Fibroblast of skin of right biceps (primary cell): ENCODE measurements at places on chromosomes 1 and 21.
A peak's percentile ranks its signal among the peaks of the same experiment; 100 is the strongest.

- DNase-seq: no peak
Measured at GRCh38 chr1:115630342-115630741, 11.4 kb upstream of the VANGL1 start.

GRCh38 chr1:215076322-215076721, 6.2 kb upstream of the KCNK2 start:
- peak; percentile 49 for DNase-seq

DNA sequence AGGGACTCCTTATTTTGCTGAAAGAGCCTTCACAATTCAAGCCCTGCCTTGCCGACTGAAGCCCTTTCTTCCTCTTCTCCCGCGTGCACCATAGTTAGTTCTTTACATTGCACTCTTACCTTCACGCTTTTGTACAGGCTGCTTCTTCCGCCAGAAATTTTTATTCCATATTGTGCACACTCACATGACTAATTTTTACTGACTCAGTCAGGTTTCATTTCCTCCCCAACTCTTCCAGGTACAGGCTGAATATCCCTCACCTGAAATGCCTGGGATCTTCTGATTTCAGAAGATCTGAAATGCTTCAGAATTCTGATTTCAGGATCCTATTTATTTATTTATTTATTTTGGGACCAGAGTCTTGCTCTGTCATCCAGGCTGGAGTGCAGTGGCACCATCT, 172.8 kb downstream of the ZNF281 start:
- DNase-seq: no peak

DNA sequence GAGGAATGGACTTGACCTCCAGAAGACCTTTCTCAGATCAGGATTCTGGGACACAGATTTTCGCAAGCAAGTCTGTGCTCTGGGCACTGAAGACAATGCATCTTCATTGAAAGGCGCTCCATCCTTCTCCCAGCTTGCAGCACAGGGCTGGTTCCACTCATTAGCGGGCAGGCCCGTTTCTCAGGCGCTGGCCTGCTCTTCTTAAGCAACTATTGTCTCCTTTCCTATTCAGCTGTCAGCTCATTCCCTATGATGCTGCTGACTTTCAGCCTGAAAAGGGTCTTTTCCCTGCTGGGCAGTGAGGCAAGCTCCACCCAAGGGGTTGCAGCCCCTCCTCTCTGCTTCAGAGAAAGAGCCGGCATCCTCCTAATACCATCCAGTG, 91.9 kb upstream of the PLXNA2 start:
- DNase-seq: no peak

DNA sequence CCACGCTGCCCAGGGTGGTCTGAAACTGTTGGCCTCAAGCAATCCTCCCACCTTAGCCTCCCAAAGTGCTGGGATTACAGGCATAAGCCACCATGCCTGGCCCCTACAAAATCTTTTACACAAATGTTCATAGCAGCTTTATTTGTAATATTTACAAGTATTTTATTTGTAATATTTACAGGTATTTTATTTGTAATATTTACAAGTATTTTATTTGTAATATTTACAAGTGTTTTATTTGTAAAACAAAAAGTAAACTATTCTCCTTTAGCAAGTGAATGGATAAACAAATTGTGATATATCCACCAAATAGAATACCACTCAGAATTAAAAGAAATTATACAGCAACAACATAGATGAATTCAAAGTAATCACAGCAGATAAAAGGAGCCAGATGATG, 11.4 kb upstream of the FNBP1L start:
- no peak for DNase-seq

DNA sequence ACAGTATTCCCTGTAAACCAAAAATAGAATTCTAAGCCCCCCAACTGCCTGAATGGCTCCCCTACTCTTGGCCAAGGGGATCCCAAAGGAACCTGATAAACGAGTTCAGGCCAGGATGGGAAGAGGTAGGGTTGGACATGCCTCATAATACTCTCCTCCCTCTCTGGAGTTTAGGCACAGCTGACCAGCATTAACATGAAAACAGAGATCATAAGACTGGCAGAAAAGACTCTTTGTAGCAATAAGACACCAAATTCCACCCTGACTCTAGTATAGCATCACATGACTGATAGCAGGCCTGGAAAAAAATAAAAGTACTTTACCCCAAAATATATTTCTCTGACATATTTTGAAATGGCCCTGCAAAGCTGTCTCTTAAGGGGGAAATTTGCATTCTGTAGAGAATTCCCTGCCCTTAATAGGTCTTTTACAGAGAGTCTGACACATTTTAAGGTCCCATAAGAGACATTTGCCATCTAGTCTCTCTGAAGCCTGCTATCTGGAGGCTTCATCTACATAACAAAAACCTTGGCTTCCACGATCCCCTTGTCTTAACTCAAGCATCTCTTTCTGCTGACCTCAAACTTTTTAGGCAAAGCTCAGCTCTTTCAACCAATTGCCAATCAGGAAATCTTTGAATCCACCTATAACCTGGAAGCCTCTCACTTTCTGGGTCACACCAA, 55.9 kb downstream of the SIK1 start:
- DNase-seq: no peak

- no peak for DNase-seq
Measured at GRCh38 chr1:3547055-3548005, 64.0 kb downstream of the MEGF6 start.

DNA sequence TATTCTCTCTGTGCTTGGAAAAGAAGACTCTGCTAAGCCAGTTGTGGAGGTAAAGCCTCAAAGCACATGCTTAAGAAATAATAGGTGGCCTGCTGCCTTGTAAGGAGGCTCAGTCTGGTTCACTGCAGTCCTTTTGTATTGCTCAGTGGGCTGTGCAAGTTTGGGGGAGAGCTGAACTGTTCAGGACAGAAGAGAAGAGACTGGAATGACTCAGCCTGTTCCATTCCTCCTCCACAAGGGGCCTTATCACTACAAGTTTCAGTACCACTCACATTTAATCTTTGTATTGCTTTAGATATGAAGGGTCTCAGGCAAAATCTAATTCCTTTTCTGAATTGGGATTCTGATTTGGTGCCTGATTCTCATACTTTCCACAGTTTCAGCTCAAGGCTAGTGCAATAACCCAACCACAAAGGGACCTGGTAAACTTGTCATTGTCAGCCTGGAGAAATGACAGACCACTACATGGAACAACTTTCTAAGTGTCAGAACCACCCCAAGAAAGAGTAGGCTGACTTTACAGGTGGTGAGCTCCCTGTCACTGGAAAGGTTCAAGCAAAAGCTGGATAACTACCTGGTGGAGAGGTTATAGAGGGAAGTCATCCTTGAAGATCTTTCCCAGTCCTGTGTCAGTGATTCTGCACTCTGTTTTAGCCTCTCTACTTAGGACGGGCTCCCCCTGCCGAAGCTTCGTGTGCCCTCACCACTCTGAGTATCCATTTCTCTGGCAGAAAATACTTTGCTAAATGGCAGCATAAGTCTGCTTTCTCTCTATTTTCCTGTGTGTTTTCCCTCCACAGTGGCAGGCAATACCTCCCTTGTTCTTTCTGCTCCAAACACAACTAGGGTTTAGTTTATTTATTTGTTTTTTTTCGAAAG, 162.9 kb upstream of the GJB5 start:
- DNase-seq: no peak

DNA sequence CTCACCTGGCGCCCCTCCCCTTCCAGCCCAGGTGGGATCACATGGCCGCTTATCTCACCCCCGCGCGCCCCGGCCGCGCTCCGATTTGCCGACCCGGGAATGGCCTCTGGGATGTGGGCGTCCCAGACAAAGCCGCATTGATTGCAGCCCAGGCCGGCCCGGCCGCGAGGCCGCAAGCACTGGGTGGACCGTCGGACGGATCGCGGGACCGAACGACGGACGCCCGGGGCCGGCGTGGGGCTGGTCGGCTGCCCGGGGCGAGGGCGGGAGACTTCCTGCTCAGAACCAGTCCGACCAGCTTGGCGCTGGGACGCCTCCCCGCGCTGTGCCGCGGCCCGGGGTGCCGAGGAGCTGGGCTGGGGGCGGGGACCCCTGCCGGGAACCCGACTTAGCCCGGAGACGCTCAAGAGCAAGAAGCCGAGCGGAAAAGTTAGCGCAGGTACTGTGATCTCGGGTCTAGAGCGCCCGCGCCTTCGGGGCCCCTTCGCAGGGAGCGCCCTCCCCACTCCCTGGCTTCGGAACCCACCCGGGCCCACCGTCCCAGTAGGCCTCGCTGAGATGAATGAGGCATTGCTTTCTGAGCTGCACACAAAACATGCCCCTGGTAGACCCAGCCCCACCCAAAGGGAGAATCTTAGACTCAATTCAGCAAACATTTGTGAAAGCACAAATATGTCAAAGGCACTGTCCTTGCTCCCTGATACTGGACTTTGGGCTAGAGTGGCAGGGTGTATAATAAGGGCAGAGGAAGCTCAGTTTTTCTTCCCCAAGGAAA, 415 bp upstream of the LAD1 start:
- DNase-seq: no peak

GRCh38 chr1:190277107-190277506, 200.6 kb downstream of the BRINP3 start:
- no peak for DNase-seq

DNA sequence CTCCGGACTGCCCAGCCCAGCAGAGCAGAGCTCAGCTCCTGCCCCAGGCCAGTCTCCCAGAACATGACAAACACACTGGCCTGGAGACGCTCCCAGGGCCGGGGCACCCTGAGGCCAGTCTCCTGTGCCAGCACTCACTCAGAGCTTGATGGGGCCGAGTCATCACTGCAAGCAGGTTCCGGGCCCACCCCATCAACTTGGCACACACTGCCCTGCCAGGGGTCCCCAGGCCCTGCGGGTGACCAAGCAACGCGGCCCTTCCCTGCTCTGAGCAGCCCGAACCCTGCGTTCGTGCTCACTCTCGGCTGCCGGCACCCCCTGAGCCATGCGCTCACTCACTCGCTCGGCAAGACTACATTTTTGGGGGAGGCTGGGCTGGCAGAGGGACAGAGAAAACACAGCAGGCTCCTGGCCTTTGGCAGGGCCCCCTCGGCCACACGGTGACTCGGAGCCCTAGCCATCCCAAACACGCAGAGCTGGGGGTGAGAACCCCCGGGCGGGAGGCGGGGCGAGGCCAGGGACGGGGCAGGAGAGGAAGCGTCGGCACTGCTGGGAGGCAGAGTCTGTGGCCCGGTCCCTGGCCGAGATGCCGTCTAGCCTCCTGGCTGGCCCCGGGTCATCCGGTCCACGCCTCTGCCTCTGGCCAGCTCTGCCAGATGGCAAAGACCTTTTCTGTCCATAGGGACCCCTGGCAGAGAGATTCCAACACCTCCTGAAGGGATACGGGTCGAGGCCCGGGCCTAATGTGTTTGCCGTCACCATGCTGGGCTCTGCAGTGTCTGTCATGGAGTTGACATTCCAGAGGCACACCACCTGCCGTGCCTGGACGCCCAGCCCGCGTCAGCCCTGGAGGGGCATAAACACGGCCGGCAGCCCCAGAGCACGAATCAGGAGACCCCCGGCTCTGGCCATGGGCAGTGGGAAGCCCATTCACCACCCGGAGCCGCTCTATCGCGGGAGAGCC, 68.0 kb downstream of the MEGF6 start:
- peak; percentile 84 for DNase-seq

DNA sequence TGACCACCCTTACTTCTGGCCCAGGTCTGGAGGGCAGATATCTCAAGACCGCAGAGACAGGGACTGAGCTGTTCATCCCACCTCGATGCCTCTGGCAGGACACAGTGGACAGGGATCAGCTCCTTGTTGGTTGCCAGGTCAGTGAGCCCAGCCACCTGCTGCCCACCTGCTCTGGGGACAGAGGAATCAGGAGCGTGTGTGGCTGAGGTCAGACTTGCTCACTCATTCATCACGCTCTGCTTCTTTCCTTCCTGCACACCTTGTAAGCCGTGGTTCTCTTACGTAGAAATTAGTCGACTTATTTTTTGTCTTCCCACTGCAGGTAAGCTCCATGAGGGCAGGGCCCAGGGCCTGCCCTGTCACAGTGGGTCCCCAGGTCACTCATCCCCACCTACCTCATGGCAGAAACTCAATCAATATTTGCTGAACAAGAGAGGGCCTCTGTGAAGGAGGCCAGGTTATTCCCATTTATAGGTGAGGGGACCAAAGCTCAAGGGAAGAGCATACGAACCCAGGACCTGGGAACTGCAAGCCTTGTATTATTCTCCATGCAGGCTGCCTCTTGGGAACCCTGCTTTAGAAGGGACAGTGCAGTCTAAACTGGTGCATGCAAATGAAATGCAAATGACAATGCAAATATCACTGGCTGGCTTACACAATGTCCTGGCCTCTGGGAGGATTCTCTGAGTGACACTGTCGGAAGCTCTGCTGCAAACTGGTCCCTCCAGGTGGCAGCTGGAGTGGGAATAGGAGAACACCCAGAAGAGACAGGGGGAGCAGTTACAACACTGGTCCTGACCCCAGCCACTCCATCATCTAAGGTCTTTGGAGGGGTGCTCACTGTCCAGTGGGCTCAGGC, 58.4 kb upstream of the PAX7 start:
- no peak for DNase-seq

GRCh38 chr1:165960136-165960535, 132.7 kb downstream of the UCK2 start:
- peak; percentile 47 for DNase-seq

- no peak for DNase-seq
Measured at GRCh38 chr1:55257958-55258357, 42.8 kb upstream of the USP24 start.

DNA sequence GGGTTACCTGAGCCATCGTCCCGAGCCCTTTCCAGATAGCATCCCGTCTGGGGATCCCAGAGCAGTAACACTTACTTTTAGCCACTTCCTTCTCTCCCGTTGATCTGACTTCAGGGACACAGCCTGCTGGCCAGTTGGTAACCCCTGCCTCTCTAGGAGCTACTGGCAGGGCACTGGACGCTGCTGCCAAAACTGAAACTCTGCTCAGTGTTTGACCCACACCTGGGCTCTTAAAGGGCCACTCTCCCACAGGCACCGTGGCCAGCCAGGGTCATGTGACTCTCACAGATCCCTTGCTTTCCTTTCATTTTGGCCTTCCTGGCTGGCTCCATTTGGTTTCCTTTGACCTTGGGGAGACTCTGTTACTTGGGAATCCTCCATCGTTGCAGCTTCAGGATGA, at the start of gene PIGR:
Gene PIGR (minus strand): TSS at position 206 of the 400 bp plus-strand sequence. CDS start 5,935 bp downstream, outside the sequence.
- DNase-seq: no peak

- peak; percentile 63 for DNase-seq
Measured at GRCh38 chr1:218299416-218299815, 14.3 kb downstream of the RRP15 start.

GRCh38 chr1:85378534-85378933, 86.4 kb downstream of the DDAH1 start:
- DNase-seq: no peak

GRCh38 chr1:156828400-156829124, 11.9 kb upstream of the SH2D2A start:
- DNase-seq: no peak

DNA sequence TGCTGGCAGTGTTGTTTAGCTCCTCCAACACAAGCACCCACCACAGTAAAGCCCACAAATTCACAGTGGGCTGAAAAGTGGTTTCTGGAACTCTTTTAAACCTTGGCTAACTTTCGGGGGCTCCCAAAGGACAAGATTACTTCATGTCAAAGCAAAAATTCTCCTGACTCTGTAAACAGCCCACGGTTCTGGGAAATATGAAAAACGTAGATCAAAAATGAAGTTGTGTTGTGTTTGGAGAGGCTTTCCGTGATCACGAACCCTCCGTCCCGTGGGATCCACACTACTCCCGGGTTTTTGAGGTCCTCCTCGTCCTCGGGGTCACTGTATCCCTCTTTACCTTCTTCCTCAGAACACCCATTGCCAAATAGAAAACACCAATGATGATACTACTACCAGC, 159.0 kb upstream of the RUNX1 start:
- DNase-seq: no peak

- no peak for DNase-seq
Measured at GRCh38 chr1:234701737-234702341, 91.9 kb upstream of the IRF2BP2 start.
